ENCODE measurements at places on chromosomes 2 and 18. TPM values are rescaled to one million over a fixed set of nuclear protein-coding genes. Genes with fewer than 3 reads are reported as not detected.

Gene AGXT
- total RNA-seq = not detected

Gene B4GALT6
- 4.3 TPM for total RNA-seq

Gene TRMT61B
- total RNA-seq = 8.1 TPM

Gene PAIP2B
- 5.4 TPM for total RNA-seq

Gene MALL
- 32.8 TPM for total RNA-seq

Gene CAPN14
- 0.21 TPM for total RNA-seq

Gene KHK
- 3.4 TPM for total RNA-seq

Gene C2orf81
- total RNA-seq = 3.1 TPM

Gene CYP26B1
- total RNA-seq = 12.9 TPM

Gene NGEF
- 3.1 TPM for total RNA-seq

Gene TEX44
- total RNA-seq = not detected

Gene RGPD3
- not detected for total RNA-seq

Gene CDH19
- 7.8 TPM for total RNA-seq

DNA sequence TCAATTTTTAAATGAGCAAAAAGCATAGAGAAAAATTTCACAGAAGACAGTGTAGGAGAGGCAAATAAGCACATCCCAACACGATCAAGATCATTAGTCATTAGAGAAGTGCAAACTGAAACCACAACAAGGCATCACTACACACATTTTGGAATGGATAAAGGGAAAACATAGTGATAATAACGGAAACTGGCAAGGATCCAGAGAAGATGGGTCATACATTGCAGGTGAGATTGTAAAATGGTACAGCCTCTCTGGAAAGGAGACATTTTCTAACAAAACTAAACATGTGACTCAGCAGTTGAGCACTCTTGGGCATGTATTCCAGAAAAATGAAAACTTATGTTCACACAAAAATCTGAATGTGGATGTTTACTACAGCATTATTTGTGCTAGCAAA, 98.3 kb upstream of the TMEM17 start:
- DNase-seq = no peak

- no peak for DNase-seq
Observed at GRCh38 chr2:61214171-61214570, 52.2 kb downstream of the C2orf74 start.

- no peak for DNase-seq
Observed at GRCh38 chr2:148590612-148591011, 53.9 kb upstream of the EPC2 start.

GRCh38 chr2:72685638-72686213, 140.1 kb downstream of the EXOC6B start:
- DNase-seq = no peak

DNA sequence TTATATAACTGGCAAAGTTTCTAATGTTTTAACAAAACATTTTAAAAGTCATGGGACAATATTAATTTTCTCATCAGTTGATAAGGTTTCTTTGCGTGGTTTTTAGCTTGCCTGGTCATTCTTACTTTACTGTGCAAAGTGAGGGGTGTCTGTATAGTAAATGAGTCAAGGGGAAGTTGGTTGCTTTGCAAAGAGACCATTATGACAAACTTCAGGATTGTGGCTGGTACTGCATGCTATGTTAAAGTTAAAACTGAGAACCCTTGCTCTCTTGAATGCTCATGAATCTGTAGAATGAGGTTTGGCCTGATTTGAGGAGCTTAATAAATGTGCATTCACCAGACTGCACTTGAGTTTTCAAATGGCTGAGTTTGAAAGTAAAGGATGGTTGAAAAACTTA, 47.0 kb downstream of the COL4A4 start:
- DNase-seq = no peak

DNA sequence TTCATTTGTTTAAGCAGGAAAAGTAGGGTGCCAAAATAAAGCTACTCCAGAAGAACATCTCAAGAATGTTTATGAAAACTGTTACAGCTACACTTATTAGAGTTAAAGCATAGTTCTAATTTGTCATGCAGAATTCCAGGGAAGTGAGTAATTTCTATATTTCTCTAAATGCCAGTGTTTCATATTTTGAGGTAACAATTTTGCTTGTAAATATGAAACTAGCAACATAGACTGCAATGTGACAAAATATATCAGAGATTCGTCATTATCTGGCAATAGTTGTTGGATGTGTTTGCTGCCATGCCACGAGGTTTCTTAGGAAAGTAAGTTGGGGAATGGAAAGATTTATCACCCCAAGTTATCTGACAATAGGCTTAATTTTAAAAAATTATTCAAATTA, 424.1 kb upstream of the ZEB2 start:
- DNase-seq = no peak

- no peak for DNase-seq
Observed at GRCh38 chr2:70979626-70980025, 1.2 kb downstream of the ANKRD53 start.

- DNase-seq = no peak
Observed at GRCh38 chr18:48078448-48078847, 148.0 kb upstream of the SMAD2 start.

- no peak for DNase-seq
Observed at GRCh38 chr2:54879598-54880332, 156.3 kb downstream of the EML6 start.

- DNase-seq = no peak
Observed at GRCh38 chr2:218307415-218308090, 15.2 kb upstream of the TMBIM1 start.

- DNase-seq = no peak
Observed at GRCh38 chr2:71082402-71083252, 14.2 kb downstream of the NAGK start.

DNA sequence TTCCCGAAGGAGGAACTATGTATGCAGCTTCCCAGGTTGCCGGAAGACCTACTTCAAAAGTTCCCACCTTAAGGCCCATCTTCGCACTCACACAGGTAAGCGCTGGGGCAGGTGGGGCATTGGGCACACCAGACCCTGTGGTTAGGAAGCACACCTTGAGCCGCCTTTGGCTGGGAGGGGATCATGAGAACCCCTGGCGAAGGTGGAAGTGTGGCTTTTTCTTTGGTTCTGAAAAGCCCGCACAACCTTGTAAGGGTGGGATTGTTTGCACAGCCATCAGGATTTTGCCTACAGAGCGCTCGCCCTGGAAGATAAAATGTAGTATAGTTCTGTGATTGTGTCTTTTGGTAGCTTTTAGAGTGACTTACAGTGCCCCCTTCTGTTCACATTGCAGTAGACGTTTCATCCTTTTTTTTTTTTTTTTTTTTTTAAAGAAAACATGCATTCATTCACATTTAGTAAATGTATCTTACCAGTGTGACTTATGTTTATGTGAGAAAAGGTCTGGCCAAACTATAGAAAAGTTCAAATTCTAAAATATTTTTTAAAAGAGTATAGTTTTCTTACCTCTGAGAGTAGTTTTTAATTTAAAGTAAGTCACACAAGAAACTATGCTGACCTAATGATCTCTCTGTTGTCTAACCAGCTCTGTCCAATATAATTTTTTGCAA, 5.3 kb downstream of the KLF11 start:
- peak; percentile 61 for DNase-seq

DNA sequence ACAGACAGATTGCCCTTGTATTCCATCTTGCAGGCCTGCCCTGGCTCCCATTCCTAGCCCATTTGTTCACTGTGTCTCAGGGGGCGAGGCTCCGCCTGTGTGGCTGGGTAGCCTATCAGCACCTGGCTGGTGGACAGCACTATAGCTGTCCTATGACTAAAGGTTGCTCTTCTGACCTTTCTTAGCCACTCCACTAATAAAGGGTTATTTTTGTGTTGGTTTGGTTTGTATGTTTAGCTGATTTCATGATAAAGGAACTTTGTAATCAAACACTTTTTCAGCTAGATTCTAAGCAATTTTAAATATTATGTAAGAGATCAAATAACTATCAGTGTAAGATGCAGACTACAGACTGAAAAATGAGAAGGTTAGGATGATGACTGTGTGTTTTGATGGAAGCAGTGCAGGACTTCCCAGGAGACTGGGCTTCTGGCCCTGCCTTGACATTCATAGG, 72.2 kb downstream of the CRIM1 start:
- DNase-seq = no peak

DNA sequence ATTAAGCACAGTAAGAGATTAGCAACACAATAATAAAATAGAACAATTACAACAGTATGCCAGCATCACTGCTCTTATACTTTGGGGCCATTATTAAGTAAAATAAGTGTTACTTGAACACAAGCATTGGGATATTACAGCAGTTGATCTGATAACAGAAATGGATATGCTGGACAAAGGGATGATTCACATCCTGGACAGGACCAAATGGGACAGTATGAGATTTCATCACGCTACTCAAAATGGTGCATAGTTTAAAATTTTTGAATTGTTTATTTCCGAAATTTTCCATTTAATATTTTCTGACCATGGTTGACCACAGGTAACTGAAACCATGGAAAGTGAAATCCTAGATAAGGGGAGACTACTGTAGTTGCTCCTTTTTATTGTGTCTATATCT, 138.2 kb downstream of the UBR3 start:
- no peak for DNase-seq

- no peak for DNase-seq
Observed at GRCh38 chr2:122251158-122251557, 495.7 kb downstream of the TSN start.

GRCh38 chr2:196338440-196338839, 167.1 kb upstream of the STK17B start:
- DNase-seq = no peak

DNA sequence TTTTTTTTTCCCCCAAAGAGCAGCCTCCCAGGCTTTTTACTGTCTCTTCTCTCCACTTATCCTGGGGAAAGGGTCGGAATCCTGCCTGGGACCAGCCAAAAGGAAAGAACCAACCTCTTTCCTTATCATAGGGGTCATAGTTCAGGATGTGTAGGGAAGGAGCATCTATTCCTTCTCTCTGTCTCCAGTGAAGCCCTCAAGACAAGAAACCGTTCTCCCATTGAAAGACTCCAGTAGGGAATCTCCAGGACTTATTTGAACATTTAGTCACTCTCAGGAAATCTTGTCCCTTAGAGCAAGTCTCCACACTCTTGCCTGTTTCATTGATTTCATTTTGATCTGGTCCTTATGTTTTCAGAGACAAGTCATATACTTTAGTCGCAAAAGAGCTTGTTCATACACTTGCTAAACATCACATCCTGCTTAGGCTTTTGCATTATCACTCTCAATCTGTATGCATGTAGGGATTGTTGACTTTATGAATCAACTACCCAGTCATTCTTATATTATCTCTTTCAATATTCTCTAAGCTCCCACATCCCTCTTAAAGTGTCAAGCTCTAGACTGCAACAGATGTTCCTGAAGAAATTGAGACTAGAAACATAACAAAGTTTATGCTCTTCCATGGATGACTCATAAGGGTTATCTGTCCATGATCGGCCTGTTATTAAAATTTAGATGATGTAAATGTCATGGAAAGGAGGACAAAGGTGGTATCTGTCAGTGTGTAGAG, 116.2 kb upstream of the ST6GAL2 start:
- no peak for DNase-seq

GRCh38 chr2:6783238-6783614, 82.5 kb downstream of the CMPK2 start:
- DNase-seq = no peak

GRCh38 chr2:100733391-100734187, 86.3 kb upstream of the NPAS2 start:
- DNase-seq = no peak

- DNase-seq = peak; percentile 88
Observed at GRCh38 chr2:42053791-42054701, 6.2 kb downstream of the PKDCC start.

DNA sequence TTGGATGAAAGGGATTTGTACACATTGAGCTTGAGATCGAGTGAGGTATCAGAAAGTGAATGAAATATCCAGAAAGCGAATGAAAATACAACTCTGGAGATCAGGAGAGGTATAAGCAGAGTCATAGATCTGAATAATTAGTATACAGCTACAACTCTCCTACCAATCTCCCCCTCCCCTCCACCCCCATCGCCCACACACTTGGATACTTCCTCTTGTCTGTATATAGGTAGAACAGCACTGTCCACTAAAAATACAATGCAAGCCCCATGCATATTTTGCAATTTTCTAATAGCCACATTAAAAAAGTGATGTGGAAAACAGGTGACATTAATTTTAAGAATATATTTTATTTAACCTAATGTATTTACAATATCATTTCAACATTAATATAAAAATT, 23.7 kb upstream of the WIPF1 start:
- DNase-seq = no peak

DNA sequence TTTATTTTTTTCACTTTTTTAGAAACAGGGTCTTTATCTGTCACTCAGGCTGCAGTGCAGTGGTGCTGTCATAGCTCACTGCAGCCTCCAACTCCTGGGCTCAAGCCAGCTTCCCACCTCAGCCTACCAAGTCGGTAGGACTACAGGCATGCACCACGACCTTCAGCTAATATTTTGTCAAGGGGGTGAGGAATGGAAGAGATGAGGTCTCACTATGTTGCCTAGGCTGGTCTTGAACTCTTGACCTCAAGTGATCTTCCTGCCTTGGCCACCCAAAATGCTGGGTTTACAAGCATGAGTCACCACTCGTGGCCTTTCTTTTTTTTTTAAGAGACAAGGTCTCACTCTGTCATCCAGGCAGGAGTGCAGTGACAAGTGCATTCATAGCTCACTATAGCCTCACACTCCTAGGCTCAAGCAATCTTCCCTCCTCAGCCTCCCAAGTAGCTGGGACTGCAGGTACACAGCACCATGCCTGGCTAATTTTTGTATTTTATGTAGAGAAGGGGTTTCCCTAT, 13.4 kb downstream of the PPP1R7 start:
- no peak for DNase-seq

DNA sequence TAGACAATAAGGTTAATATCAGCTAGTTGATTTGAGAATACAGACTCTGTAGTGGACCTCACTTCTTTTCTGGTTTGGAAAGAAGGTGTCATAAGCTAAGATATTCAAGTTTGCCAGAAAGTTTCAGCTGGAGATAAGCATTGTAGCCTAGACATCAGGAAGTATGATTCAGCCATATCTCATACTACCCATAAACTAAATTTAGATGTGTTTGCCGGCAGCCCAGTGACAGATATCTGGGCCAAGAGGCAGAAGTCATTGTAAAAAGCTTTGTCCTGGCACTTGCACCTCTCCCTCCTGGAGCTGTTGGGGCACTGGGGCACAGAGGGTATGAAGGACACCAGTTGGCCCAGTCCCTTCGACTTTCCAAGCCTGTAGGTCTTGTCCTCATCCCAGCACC, 128.0 kb downstream of the EPHA4 start:
- peak; percentile 49 for DNase-seq

DNA sequence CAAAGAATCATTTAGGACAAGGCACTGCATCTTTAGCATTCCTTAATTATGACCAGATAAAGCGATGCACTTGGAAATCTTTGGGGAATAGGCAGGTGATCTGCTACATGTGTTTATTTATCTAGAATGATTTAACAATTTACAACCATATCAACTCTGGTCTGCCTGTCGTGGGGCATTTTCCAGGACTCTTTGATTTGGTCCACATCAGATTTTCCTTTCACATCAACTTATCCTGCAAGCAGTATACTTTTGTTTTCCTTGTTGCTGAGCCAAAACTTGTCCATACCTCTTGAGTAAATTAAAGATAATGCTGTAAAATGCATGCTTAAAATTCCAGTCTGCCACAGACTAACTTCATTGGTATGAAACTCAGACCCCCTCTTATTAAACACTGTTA, 312.4 kb upstream of the TCF4 start:
- DNase-seq = no peak

- no peak for DNase-seq
Observed at GRCh38 chr2:105052773-105053172, 14.9 kb downstream of the MRPS9 start.
